MM.1S (cell line): ENCODE measurements at places on chromosomes 7 and 10.
A peak's percentile ranks its signal among the peaks of the same experiment; 100 is the strongest.

GRCh38 chr10:130335336-130335735 lies 199.1 kb downstream of the GLRX3 start:
- no peaks in the 10 kb centered on the region for H3K4me1 ChIP-seq
- no peak for DNase-seq
- no peaks in the 10 kb centered on the region for H3K27me3 ChIP-seq
- H3K36me3 ChIP-seq: no peaks in the 10 kb centered on the region

DNA sequence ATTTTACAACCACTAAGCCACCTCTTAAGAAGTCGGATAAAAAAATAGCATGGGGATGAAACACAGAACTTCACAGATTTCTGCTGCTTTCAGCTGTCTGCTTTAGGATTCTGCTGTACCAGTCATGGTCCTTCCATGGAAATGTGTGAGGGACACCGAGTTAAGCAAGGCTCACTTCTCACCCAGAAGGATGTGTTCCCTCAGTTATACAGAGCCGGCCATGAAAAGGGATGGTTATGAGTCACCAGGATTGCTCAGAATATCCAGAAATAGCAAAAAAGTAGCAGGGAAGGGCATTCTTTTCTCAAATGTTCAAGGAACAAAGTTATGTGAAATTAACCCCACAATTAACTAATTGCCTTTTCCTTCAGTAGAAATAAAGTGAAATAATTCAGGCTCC lies 124.4 kb downstream of the AMPH start:
- DNase-seq: no peak
- no peaks in the 10 kb centered on the region for H3K27me3 ChIP-seq
- no peaks in the 10 kb centered on the region for H3K4me1 ChIP-seq
- H3K27ac ChIP-seq: no peak overlapping the region

- H3K4me1 ChIP-seq: no peaks in the 10 kb centered on the region
- no peaks in the 10 kb centered on the region for H3K27me3 ChIP-seq
- no peak overlapping the region for H3K4me3 ChIP-seq
- no peaks in the 10 kb centered on the region for H3K36me3 ChIP-seq
Measured at GRCh38 chr10:61159253-61159652, 215.3 kb upstream of the RHOBTB1 start.

GRCh38 chr10:85673270-85673669 lies 693.3 kb downstream of the GRID1 start:
- H3K27ac ChIP-seq: no peak overlapping the region
- H3K4me3 ChIP-seq: no peak overlapping the region
- H3K36me3 ChIP-seq: no peaks in the 10 kb centered on the region
- no peaks in the 10 kb centered on the region for H3K27me3 ChIP-seq
- H3K4me1 ChIP-seq: no peaks in the 10 kb centered on the region
- DNase-seq: no peak

- H3K27me3 ChIP-seq: no peaks in the 10 kb centered on the region
- H3K27ac ChIP-seq: no peak overlapping the region
- H3K36me3 ChIP-seq: no peaks in the 10 kb centered on the region
- no peaks in the 10 kb centered on the region for H3K4me1 ChIP-seq
- no peak for DNase-seq
Measured at GRCh38 chr10:33421789-33422462, 87.5 kb upstream of the NRP1 start.

DNA sequence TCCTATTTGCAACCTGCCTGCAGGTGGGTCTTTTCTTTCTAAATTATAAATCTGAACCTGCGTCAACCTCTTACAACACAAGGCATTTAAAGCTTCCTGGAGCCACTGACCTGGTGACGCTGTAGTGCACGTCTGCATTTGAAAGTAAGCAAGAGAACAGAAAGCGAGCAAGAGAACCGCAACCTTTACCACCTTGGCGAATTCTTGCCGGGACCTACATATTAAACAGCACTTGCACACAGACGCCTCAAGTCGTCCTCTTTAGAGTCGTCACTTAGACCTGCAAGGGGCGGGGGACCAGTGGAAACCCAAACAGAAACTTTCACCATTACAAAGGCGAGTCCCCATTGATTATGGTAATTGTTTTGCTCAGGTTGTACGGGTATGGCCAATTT lies 9.5 kb downstream of the GLI3 start:
- H3K36me3 ChIP-seq: no peaks in the 10 kb centered on the region
- H3K4me3 ChIP-seq: no peak overlapping the region; the same call in 1 of the 2 replicates
- peak; percentile 64 for DNase-seq

DNA sequence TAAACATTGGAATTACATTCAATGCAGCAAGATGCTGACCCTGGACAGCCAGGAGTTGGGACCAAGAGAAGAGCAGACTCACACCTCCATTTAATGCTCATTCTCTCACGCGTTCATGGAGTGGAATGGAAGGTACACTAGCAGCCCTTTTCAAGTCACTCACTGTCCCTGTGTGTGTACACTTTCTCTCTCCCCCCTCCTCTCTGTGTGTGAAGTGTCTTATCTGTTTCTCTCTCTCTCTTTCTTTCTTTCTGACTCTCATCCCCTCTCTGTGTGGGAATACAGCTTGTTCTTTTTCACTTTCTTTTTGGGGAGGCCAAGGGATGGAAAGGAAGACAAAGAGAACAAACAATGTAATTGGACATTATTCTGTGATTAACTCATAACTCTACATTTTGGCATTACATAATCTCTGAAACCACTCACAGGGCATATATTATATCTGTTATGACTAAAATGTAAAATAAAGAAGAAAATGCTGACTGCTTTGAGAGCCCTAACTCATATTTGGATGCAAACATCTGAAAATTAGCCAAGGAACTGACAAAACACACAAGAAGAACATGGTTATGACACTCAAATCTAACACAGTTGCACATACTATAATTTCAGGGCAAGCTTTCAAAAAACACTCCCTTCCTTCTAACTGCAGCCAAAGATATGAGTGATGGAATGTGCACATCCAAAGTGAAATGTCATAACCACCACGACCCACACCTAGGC lies 188.8 kb downstream of the PARD3 start:
- no peak for DNase-seq
- H3K27ac ChIP-seq: no peak overlapping the region
- H3K4me1 ChIP-seq: peaks cover 17% of the 10 kb centered on the region
- no peaks in the 10 kb centered on the region for H3K36me3 ChIP-seq

DNA sequence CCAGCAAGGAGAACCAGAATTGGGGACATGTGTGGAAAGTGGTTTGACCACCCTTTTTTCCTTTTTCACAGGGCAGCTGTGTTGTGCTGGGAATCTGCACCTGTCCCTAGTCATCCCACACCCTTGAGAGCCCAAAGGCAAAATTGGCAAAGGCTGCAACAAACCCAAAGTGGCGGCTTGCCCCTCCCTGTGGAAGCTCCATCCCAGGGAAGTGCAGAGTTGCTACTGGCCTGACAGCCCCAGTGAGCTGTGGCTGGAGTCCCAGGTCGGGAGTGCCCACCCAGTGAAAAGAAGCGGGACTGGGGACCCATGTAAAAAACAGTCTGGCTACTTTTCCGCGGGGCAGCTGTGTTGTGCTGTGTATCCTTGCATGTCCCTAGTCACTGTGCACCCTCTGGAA lies 109.1 kb upstream of the GRM3 start:
- no peak for DNase-seq
- H3K4me1 ChIP-seq: no peaks in the 10 kb centered on the region
- no peak overlapping the region for H3K27ac ChIP-seq
- no peaks in the 10 kb centered on the region for H3K36me3 ChIP-seq
- no peak overlapping the region for H3K4me3 ChIP-seq
